ENCODE measurements at places on chromosomes 12 and 14.

- DNase-seq, result no peak
These were observed 80.5 kb upstream of the RPH3A start for GRCh38 chr12:112711026-112711425.

GRCh38 chr12:93417967-93418480 lies 23.7 kb downstream of the UBE2N start:
- DNase-seq, result no peak

DNA sequence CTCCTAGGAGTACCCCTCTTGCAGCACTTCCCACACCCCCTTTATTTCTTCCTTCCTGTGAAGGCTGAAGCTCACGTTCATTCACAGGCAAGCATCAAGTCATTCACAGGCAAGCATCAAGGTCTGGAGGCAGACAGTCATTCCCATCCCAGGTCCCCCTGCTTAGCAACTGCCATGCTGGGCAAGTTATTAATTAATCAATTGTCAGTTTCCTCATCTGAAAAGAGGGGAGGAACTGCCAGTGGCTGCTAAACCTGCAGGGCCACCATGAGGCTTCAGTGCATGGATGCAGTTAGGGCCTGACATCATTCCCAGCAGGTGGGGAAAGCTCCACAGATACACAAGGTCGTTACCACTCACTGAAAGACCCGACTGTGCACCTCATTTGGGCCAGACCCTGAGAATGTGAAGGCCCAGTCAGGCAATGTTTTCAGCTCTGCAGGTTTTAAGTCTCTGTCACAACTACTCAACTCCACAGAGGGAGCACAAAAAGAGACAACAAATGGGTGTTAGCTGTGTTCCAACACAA lies 85.0 kb upstream of the GPR68 start:
- no peak for DNase-seq

- DNase-seq, result no peak
These were observed 1.0 kb downstream of the NUP37 start for GRCh38 chr12:102118874-102119273.

DNA sequence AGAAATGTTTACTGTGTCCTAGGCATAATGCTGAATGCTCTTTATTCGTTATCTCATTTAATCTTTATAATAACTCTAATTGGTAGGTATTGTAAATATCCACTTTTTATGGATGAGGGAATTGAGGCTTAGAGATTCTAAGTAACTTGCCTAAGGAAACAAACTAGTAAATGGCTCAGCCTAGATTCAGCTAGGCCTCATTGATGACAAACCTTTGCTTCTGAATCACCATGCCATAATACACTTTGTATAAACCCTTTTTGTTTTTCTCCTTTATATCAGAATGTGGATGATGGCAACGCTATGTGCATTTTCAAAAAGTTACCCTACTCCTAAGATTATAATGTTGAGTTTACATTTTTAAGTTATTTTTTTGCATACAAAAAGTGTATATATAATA lies 34.0 kb downstream of the MNAT1 start:
- DNase-seq, result no peak

GRCh38 chr12:89238593-89238992 lies 113.7 kb downstream of the DUSP6 start:
- DNase-seq, result no peak

- no peak for DNase-seq
These were observed 387.5 kb downstream of the BCAT1 start for GRCh38 chr12:24561411-24561871.

- DNase-seq, result no peak
These were observed 1.3 kb downstream of the BAZ2A start for GRCh38 chr12:56628671-56629458.

- no peak for DNase-seq
These were observed 1498.5 kb upstream of the TMEM132C start for GRCh38 chr12:126768517-126768916.

DNA sequence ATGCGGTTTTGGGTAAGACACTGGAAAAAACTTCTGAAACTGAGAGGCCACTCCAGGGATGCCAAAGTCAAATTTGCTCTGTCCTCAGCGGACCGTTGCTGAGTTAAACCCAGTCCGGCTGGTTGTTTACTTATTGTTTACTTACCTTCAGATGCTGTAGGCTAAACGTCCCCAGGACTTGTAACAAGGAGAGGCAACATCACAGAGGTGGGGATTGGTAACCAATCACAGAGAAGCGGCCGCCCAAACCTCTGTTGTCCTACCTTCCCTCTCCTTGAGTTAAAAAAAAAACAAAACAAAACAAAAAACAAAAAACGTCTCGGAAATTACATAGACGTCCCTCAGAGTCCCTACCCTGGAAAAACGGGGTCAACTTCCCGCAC lies 380 bp downstream of the ANO2 start:
- no peak for DNase-seq

DNA sequence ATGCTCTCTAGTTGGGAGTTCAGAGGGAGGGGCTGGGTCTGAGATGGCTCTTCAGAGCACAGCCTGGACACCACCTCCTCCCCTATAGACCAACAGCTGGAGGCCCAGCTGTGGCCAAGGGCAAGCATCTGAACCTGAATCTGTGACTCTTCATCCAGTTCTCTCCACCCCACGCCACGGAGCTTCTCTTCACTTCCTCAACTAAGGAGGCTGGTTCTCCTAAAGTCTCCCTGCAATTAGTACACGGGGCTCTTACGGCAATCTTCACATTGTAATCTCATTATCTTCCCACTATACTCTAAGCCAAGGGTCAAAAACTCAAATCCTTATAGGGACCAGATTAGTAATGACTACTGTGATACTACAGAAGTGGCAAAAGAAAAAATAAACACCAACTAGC lies 9.8 kb downstream of the NRDE2 start:
- no peak for DNase-seq

DNA sequence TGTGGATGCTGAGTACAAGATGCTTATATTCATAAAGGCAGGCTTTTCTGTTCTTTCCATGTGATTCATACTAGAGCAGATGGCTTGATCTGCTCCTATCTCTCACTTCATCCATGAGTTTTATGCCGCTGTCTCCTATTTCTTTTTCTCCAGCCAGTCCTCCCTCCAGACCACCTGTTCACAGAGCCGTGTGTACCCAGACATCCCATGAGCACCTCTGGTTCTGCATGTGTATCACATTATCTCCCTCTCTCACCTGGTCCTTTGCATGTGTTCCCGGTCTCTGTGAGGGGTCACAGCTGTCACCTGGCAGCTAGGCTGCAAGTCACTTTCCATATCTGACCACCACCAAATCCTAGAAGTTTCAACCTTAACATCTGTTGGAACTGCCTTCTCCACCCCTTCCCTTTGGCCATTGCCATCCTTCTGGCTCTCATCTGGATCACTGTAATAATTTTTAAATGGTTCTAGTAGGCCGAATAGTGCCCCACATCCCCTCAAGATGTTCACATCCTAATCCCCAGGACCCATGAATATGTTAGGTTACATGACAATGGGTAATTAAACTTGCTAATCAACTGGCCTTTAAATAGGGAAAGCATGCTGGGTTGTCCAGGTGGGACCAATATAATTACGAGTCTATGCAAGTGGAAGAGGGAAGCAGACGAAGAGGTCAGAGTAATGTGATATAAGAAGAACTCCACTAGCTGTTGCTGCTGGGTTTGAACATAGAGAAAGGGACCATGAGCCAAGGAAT lies 168.1 kb downstream of the SNAPC1 start:
- DNase-seq, result no peak

- DNase-seq, result no peak
These were observed 36.8 kb downstream of the PLXNC1 start for GRCh38 chr12:94184995-94185719.

- DNase-seq, result no peak
These were observed 21.4 kb downstream of the SMOC1 start for GRCh38 chr14:69900603-69901002.

GRCh38 chr12:103780992-103781391 lies 60.0 kb downstream of the NT5DC3 start:
- no peak for DNase-seq

DNA sequence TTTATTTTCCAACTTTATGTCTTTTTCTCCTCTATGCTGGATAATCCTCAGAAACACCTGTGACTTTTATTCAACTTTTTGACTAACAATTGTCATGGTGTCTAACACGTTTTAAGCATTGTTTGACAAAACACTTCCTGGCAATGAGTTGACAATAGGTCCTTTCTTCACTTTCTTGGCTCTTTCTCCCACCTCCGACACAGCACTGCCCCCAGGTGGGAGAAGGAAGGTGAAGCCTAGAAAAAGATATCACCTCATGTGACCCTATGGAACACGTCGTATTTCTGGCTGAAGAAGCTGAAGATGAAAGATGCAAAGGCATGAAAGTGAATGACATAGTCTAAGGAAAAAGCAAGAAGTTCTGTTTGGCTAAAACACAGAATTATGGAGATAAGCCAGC lies 430.0 kb downstream of the ETNK1 start:
- no peak for DNase-seq

DNA sequence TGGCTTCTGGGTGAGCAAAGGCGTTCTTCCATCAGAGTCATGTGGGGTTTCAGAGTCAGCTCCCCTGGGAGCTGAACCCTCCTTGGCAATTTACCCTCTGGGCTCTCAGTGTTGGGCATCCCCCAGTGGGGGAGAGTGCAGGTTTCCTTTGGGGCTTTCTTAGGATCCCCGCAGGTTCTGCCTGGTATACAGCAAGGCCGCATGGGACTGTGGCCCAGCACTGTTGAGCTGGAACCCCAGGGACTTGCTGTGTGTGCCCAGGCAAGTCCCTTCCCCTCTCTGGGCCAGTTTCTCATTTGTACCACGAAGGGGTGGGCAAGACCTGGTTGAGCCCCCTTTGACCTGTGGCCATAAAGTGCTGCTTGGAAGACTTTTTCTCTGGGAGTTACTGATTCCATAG lies 5.5 kb downstream of the FAM181A start:
- no peak for DNase-seq

DNA sequence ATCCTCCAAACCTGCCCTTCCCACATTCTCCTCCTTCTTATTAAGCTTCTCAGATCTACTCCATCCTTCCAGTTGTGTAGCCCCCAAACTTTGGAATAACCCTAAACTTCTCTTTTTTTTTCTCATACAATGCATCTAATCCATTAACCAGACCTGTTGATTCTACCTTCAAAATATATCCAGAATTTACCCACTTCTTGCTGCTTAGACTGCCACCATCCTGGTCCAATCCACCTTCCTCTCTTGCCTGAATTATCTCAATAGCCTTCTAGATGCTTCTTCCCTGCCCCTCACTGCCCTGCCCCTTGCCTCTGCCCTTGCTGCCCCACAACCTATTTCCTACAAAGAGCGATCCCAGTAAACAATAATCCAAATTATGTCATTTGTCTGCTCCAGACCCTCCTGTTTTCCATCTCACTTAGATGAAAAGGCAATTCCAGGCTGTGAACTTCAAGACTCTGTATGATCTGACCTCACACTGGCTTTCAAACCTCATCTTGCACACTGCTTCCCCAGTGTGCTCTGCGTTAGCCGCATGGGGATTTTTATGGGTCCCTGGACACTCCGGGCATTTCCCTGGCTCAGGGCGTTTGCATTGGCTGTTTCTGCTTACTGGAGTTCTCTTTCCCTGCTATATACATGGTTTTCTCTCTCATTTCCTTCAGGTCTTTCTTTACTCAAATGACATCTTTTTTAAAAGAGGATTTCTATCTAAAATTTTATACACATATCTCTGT lies 42.6 kb upstream of the HIF1A start:
- DNase-seq, result no peak

GRCh38 chr14:93003945-93004698 lies 81.2 kb downstream of the CHGA start:
- no peak for DNase-seq

DNA sequence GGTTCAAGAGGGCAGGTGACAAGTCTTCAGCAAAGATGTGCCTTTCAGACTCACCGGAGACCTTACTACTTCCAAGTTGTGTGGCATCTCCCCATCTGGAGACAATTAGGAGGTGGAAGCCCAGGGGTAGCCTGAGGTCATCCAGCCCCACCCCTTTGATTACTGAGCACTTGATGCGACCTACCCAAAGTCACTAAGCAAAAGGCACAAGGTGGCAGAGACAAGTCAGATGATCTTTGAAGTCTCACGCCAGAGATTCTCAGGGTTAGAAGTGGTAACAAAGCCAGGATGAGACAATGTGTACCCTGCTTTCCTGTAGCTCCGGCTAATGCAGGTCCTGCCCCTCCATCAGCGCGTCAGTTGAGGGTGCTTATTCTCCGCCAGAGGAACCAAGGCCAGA lies 1.4 kb upstream of the FOXN3 start:
- DNase-seq, result no peak

Data from stimulated activated CD8-positive, alpha-beta memory T cell treated with anti-CD3 and anti-CD28 coated beads, Interleukin-4, amount 100 ng/mL, for 1 hour (primary cell).